NCI-H446 treated with DMSO at 0.1 percent for 48 hours (cell line): ENCODE measurements at places on chromosomes 12 and 14.

DNA sequence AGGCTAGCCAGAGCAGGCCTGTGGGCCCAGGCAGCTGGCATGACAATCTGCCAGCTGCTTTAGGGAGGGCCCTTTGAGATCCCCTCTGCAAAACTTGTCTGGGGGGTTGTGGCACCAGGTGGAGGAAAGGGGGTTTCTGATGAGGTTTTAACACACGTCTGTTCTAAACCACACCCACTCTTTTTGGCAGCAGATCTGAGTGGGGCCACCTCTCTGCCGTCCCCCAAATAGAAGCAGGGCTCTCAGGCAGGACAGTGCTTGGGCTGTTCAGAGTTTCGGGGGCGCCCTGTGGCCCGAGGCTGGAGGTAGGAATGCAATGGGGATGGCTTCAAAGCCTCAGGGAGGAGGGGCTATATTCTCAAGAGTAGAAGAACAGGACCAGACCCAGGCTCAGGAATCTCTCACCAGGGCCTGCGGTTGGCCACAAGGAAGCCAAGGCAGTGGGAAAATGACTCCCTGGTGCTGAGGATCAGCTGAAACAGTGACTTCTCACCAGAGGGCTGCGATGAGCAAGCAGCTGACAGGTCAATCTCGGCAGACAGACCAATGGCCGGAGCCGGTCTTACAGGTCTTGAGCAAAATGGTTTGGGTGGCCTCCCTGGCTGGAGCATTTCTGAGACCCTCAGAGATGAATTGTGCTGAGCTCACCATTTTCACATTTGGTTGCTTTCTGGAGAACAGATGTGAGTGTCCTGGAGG is 1.5 kb upstream of the KRT5 start:
- DNase-seq, result no peak

DNA sequence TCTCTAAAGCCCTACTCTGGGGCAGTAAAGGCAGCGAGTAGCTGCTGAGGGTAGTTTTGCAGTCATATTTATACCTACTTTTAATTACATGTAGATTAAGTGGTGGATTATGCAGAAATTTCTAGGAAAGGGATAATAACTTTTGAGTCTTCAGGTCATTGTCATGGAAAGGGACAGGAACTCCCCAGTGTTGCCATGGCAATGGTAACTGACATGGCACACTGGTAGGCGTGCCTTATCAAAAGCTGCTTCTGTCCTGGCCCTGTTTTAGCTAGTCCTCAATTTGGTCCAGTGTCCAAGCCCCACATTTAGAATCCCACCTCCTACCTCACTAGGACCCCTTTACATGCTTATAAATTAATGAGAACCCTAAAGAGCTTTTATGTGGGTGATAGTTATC is 303.1 kb downstream of the VRK1 start:
- DNase-seq, result no peak

DNA sequence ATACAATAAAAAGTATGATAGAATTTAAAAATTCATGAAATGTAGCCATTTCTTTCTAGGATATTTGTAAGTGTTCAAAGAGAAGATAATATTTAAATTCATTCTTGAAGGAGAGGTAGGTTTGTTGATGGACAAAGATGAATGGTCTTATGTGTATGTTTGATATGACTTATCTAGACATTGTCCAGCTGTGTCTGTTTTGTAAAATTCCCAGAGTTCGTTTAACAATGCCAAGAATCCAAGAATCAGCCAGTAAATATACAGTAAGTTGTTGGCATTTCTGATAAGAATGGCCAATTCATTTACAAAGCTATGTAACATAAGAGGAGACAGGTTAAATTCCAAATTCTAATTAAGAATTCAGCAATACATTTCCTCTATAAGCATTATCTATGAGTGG is 150.9 kb downstream of the ADAMTS20 start:
- DNase-seq, result no peak

DNA sequence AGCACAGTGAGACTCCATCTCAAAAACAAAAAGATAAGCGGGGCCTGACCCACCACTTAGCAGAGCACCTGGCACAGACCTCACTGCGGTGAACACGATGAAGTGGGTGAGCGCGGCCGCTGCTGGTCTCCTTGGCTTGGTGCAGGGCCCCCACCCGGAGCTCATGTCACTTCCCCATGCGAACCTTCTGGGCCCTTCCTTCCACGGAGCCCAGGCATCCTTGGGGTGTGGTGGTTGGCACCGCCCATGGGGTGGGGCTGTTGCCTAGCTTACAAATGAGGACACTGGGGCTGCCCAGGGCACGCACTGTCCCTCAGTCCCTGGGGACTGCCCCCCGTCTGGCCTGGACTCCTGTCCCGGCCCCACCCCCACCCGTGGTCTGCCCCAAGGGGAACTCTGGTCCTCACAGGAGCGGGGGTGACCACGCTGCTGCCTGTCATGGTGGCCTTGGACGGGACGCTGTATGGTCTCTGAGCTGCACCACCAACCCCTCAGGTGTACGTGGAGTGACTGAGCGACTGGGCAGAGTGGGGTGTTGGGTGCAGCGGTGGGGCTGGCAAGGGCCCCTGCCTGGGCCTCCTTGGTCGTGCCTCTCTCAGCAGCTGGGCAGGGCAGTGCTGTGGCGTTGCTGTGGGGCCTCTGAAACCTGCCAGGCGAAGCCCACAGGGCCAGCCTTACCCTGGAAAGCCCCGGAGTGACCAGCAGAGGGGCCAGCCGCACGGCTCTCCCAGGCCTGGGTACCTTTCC is 15.3 kb downstream of the FBRSL1 start:
- DNase-seq, result no peak

DNA sequence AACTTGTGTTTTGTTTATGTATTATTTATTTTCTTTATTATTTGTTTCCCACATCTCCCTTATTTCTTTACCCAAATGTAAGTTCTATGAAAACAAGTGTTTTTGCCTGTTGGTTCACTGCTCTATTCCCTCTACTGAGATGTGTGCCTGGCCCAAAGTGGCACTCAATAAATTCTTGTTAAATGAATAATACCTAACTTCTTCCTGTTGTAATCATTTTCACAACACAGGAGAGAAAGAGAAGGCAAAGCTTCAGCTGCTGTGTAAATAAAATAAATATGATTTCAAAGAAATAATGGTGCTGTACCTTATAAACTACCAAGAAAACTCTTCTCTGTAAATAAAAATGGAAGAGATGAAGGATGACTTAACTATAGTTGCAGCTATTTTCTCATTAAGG is 116.2 kb downstream of the TRHDE start:
- DNase-seq, result no peak

GRCh38 chr12:98868076-98868475 is 223.0 kb downstream of the APAF1 start:
- no peak for DNase-seq

DNA sequence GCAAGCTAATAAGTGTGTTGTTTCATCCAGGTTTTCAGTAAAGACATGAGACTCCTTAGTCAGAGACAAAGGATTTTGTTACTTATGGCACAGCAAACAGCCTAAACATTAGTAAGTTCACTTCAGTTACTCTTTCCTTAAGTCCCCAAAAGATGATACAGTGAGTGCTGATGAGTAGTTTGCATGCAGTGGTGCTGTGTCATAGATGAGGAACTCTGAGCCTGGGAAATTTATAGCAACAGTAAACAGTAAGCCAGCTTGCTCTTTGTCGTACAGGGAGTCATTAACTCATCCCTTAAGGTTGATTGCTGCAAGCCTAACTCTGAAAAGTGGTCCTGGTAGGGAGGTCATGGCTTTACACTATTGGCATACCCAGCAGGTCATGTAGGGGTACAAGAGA is 208.6 kb upstream of the OR4E1 start:
- no peak for DNase-seq

GRCh38 chr14:99530407-99531155 is 49.4 kb downstream of the CCNK start:
- DNase-seq, result no peak

DNA sequence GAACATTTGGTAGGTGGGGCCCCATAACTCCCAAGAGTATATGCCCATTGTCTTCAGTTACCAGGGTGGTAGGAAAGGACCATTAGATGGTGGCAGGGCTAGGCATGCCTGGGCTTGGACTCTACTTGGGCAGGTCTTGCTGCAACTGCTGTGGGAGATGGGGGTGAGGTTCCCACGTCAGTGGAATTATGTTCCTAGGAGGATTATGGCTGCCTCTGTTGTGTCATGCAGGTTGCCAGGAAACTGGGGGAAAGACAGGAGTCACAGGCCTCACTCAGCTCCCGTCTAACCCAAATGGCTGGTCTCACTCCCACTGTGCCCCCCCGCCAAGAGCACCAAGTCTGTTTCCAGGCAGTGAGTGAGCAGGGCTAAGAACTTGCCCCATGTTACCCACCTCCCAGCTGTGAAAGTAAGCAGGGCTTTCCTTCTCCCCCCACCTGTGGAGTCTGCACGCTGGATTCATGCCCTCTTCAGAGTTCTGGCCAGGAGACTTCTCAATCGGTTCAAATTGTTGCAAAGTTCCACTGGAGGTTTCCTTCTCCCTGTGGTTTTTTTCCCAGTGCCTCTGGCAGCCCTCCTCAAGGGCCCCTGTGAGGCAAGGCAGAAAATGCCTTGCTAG is 337.5 kb downstream of the CCDC91 start:
- no peak for DNase-seq

- no peak for DNase-seq
Observed at GRCh38 chr12:40034156-40034555, 71.7 kb downstream of the SLC2A13 start.

DNA sequence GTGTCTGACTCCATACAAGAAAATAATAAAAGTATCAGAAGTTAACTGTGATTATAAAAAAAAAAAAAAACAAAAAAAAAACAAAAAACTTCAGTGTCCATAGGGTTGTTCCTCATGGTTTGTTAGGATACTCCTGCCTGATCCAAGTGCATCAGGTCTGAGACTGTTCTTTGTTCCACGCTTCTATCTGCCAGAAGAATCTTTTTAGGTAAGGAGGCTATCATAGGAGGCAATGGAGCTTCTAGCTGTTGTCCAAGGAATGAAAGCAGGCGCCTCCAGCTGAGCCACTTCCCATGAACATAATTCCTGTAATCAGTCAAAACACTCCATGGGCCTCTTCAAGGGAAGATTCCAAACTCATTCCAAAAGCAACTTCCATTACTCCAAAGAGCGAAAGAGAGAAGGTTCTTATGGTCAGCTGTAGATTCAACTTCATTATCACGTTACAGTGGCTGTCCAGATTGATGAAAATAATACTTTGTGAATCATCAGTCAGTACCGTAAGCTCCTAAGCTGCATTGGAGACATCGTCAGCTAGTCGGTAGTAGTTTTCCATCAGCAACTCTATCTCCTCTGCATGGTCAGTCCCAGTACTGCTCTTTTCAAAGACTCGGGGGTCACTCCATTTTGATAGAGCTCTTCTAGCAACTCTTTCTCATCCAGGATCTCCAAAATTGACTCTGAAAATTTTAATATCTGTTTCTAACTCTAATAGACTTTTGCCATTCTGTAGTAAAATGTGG is 9.7 kb downstream of the TBC1D15 start:
- DNase-seq, result no peak

- DNase-seq, result no peak
Observed at GRCh38 chr14:82398256-82398655, 864.6 kb upstream of the SEL1L start.

- DNase-seq, result no peak
Observed at GRCh38 chr12:108498136-108498535, 16.9 kb upstream of the FICD start.

DNA sequence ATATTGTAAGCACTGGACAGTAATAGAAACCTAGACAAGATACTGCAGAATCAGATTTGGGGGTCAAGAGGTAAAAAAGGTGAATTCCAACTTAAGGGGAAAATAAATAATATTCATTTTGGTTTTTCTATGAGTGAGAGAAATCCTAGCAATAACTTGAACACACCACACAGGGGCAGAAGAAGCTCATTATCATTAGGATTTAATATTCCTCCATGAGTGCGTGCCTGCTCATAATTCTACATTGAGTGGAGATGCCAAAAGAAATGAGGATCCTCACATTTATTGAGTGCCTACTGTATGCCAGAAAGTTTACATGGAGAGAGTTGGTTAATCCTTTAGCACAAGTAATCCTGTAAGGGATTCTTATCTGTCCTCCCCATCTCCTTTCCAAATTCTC is 40.5 kb upstream of the C14orf132 start:
- peak; percentile 37 for DNase-seq

DNA sequence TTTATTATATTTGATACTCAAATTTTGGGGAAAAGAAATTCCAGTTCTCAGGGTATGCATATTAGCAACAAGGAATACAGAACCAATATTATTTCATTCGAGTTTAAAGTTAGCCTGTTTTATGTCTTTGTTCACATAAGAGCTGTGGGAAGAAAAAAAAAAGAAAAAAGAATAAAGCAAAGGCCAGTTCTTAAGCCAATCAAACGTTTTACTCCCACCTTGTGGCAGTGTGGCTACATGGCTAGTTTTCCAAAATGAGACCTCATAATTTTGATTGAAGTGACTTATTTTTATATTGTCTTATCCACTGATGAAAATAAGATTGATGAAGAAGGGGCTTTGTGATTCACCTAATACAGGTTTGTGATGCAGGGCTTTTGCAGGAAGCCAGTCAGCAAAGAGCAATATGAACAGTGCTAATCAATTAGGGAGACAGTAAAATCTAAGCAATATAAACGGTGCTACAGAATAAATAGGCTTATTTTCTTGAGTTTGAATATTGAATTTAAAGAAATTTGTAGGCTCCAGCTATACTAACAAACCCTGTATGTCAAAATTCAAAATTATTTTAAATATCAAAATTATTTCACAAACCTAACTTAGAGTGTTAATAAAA is 624.1 kb upstream of the FOXG1 start:
- DNase-seq, result peak; percentile 69
